ENCODE measurements at places on chromosomes 1 and 21.
A peak's percentile ranks its signal among the peaks of the same experiment; 100 is the strongest.

- no peak for DNase-seq
Observed at GRCh38 chr1:232715154-232715553, 85.2 kb upstream of the SIPA1L2 start.

DNA sequence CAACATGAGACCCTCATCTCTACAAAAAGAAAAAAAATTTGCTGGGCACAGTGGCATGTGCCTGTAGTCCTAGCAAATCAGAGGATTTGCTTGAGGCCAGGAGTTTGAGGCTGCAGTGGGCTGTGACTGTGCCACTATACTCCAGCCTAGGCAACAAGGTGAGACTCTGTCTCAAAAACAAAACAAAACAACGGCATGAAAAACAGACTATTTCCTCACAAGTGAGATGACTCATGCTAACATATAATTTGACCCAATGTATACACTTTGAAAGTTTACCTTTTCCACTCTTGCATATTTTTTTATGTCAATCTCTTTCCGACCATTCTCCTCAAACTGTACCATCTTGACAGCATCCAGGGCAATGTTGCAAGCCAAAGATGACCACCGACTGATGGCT is 17.5 kb downstream of the CCT3 start:
- DNase-seq: no peak

DNA sequence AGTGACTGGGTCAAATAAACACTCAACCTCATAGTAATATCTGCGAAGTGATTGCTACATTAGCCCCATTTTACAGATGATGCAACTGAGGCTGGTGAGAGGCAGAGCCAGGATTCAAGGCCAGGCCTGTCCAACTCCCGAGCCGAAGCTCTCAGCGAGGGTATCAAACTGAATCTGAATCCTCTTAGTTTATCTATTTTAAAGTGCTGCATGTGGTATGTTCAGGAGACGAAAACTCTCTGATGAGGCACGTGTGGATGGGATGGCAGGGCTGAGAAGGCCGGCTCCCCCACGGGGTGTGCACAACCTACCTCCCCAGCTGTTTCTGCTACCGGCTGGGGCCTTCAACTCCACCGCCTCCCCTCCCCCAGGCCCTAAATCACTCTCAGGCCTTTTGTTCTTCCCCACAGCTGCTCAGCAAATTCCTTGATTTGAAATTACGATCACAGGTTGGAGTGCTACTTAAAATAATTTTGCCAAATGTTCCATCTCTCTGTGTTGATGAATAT is 171.8 kb downstream of the TOMM20 start:
- no peak for DNase-seq

DNA sequence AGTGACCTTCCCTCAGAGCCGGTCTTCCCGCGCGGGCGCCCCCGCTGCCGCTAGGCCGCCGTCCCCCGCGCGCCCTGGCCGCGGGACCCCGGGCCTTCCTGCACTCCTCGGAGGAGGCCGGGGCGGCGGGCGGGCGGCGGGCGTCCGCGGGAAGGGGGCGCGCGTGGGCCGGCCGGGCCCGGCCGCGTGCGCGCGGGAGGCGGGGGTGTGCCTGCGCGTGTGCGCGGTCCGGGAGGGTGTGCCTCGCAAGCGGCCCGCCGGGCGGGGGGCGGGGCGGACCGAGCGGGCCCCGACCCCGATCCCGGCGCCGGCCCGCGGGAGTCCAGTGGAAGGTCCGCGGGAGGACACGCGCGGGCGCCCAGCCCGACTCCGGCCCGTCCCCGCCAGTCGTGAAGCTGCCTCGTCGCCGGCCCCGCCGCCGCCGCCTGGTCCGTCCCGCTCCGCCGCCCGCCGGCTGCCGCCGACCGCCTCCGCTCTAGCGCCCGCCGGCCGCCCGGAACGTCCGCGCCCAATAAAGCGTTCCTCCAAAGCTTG is 438 bp downstream of the MRPS6 start:
- DNase-seq: peak; percentile 12

DNA sequence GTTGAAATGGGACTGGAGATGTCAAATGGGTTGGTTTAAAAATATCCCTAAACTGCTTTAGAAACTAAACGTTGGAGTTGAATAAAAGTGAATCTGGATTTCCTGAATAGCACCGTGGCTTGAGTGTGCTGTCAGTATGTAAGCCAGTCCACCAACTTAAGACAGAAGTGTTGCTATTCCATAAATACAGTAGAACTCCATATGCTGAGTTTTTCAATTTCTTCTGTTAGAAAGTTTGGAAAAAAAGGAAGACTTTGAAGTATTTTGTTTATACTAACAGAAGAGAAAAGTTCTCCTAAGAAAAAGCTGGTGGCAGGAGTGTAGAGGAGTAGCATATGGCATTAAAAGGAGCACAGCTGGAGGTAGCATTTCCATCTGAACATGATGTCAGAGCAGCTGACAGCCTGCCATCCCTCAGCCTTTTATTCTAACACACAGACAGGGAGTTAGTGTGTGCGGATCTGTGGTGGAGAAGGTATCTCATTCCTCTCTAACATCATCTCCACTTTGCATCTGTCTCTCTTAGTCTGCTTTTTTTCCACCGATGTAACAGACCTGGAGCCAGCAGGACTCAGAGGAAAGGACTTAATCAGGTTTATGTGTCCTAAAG is at the start of gene ZBTB18:
Gene ZBTB18 (plus strand): TSS at position 449 of the 610 bp plus-strand sequence. CDS start 149 bp downstream, at position 598.
- DNase-seq: no peak

DNA sequence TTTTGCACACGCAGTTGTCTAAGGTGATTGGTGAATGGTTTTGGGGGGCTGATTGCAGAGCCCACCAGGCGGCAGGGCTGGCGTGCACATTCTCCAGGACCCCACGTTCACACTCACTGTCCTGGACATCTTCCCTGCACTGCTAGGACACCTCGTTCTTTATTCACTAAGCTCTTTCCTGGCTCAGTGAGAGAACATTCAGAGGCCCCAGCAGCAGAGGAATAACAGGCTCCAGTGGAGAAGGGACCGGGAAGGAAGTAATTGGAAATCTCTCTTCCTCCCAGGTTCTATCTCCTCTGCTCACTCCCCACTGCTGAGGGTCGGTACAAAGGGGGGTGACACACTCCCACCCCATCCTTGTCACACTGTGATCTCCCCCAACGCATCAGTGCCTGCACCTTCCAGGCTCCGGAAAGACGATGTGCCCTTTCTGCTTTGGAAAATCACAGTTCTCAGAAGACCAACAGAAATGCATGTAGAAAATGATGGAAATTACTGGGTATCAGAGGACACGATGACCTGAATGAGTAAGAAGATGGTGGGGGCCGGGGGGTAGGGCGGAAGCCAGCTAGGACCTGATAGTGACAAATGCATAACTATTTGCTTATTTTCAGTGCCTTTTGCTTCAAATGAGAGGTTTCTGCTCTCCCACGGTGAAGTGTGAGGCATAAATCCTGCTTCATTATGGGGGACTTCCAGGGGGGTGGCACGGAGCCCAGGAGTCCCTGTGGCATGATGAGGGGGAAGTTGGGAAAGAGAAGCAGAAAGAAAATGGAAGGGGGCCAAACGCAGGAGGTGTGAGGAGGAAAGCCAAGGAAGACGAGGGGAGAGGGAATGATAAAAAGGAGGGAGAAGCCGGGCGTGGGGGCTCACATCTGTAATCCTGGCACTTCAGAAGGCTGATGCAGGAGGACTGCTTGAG is 25.2 kb upstream of the KIF26B start:
- DNase-seq: peak; percentile 40

GRCh38 chr1:93016171-93016570 is 54.9 kb upstream of the DIPK1A start:
- DNase-seq: no peak

GRCh38 chr1:158422212-158422611 is 3.8 kb downstream of the OR10K2 start:
- DNase-seq: no peak

DNA sequence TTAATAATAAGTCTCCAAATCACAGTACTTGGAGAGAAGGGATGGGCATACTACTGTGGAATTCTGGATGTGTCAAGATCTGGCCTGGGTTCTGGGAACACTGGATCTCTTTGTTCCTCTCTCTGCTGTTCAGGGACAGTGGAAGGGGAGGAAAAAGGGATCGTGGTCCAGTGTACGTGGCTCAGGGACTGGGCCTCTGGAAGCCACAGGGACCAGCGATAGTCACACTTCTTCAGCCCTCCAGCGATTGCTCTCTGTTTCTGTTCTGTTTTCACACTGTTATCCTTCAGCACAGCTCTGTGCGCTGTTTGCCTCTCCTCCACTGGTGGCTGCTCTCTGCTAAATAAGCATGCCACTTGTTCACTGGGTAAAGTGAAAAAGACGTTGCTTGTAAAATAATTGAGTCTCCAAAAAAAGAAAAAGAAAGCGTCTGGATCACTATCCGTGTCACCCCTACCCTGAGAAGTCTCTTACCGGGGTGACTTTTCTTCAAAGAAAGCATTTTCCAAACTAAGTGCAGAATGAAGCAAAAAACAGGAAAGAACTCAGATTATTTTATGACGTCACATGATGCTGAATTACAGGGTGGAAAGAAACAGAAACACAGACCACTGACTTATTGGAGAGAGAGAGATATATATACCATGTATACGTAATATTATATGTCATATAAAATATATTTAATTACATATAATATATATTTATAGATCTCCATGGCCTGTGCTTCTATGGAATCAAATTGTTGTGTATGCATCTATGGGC is 279.4 kb downstream of the RGS7 start:
- no peak for DNase-seq

- DNase-seq: no peak
Observed at GRCh38 chr21:34558166-34558565, 46.2 kb upstream of the KCNE1 start.

DNA sequence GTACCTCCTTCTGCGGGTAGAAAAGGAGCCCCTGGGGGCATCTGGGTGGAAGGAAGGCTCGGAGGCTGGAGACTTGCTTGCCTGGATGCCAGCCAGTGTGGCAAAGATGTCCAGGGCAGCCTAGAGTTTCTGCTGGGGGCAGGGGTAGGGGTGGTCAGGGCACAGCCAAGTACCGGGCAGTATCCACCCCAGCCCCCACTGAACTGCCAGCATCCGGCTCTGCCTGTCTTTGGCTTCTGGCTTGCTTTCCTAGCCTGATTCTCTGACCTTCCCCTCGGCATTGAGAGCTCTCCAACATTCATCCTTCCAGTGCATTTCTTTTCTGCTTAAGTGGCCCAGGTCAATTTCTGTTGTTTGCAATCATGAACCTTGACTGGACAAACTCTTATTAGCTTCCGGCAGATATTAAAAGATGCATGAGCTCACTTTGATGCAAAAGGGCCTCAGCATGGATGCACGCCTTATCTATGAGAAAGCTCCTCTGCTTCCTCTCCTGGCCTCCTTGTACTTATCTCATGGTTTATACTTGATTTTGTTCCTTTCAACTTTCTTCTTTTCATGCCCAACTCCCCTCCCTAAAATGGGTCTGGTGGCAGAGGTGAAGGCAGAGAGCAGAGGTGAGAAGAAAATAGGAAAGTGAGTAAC is 116.9 kb downstream of the HLCS start:
- no peak for DNase-seq

DNA sequence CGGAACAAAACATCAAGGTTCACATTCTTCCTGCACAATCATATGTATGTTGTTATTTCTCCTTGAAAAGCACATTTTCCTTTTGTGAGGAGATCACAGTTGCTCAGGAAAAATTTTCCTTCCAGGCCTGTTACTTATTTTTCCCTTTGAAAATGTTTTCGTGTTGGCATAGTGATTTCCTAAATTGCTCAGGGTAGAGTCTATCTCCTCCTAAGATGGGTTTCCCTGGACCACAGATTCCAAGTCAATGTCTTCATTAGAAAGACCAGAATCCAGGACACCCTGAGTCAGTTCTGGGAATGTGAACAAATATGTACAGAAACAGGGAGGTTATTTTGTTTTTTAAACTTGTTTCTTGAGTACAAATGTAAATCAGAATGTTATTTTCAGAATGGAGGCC is 94.3 kb upstream of the C1orf105 start:
- no peak for DNase-seq

DNA sequence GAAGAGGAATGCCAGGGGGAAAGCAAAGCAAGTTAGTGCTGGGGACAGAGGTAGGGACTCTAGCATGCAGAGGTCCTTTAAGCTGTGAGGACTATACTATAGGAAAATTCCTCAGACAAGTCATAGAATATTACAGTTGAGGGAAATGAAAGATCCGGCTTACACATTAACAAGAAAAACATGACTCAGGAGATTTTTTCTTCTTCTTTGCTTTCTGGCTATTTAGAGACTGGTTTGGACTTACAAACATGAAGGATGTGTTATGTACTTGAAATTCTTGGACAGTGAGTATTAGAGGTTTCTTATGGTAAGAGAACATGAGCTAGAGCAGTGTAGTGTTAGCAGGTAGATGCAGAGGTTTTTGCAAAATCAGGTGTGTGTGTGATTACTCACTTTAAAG is 24.9 kb downstream of the USP25 start:
- no peak for DNase-seq

GRCh38 chr1:42290130-42290529 is 44.9 kb downstream of the FOXJ3 start:
- DNase-seq: no peak

DNA sequence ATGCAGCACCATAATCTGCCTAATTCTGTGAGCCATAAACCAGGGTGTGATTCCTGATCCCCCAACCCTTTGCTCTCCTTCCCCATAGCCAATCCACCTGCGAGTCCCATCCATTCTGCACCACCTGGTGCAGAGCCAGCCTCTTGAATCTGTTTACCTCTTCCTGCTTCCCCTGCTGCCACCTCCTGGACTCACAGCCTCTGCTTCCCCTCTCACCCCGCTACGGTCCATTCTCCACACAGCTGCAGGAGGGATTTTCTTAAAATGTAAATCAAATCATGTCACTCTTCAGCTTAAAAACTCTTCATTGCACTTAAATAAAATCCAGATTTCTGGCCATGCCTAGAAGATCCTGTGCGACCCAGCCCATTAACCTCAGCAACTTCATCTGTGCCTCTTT is 186.7 kb downstream of the FOXD2 start:
- DNase-seq: no peak

DNA sequence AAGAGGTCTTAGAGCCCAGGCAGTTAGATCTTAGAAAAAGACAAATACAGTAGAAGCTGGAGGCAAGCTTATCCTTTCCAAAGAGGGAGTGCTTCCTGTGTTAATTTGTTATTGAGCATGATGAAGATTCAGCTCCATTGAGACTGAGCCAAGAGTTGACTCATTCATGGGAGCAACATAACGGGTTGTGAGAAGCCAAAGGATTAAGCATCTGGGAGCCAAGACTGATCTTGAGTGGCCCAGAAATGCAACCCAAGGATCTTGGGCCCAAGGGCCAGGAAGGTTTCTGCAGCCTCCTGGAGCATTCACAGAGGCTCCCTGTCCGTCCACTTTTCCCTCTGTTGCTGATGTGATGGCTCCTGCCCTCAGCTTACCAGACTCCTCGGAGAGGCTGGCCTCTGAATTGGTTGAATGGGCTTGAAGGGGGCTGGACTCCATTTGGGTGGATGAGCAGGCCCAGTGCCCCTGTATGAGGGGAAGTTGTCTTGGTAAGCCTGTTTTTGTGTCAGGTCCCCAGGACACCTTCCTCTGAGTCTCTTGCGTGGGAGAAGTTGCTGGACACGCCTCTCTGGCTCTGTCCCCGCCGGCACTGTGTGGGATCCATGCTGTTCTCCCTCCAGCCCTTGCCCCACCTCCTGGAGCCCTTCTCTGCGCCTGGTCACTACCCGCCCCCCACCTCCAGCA is 42.4 kb downstream of the PDE9A start:
- DNase-seq: no peak

Data from posterior cingulate gyrus (tissue), 11 donors.